ENCODE measurements at places on chromosomes 2 and 18.

GRCh38 chr2:29487967-29488555, 372.8 kb downstream of the CLIP4 start:
- no peak for DNase-seq

GRCh38 chr18:76203552-76203951, 291.5 kb downstream of the ZNF516 start:
- DNase-seq = no peak

DNA sequence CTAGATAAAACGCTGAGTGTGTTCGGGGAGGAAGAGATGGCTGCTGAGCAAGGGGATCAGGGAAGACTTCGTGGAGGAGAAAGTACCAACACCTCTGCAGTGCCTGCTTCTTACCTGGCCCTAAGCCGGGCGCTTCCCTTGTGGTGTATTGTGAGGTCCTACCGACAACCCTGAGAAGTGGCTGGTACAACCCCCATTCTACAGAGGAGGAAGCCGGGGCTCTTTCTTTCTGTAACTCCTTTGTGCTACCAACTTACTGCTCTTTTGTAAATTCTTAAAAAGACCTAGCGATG, 96.9 kb downstream of the ARMC9 start:
- DNase-seq = no peak

DNA sequence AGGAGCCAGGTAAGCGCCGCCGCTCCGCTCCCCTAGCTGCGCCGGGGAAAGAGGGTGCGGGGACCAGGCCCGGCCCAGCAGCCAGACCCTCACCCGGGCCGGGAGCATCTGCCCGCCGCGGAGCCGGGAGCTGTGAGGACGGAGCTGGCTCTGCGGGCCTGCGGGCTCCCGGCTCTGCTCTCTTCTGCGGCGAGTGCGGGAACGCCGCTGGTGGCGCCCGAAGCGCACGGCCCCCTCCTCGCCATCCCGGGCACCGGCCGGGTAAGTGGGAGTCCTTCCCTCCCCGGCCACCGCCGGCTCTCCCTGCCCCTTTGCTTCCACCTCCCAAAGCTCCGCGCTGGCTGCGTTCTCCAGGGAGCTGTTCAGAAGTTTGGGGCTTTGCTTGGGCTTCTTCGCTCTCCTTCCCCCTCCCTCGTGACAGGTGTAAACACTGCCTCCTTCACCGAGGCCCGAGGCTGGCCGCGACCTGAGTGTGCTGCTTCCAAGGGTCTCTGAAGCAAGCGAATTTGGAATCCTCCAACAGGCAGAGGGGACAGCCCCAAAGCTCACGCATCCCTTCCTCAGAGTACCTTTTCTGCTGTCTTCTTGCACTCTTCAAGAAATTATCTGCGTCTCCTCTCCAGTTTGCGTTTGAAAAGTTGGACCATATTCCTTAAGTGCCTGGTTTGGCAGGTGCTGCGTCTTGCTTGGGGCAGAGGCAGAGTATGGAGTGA, 632 bp downstream of the AFTPH start:
- DNase-seq = no peak

DNA sequence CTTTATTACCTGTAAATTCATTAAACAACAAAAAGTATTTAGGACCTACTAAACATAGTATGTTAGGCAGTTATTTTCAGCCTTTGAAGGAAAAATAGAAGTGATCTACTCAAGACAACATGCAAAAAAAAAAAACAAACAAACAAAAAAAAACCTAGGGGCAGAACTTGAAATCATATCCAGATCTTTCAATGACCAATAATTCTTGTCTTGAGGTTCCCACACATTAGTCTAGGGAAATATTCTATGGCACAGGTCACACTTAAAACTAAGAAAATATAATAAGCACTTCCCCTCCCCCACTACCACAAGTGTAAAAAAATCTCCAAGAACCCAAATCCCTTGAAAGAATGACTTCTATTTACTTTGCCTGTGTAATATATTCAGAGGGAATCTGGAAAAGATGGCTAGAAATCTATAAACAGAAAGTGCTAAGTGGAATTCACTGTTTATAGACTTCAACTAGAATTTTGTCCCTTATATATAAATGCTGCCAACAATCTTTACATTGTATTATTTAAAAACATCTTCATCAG, 3.5 kb downstream of the PELI1 start:
- DNase-seq = no peak

GRCh38 chr2:69619725-69620124, 23.8 kb downstream of the AAK1 start:
- no peak for DNase-seq

DNA sequence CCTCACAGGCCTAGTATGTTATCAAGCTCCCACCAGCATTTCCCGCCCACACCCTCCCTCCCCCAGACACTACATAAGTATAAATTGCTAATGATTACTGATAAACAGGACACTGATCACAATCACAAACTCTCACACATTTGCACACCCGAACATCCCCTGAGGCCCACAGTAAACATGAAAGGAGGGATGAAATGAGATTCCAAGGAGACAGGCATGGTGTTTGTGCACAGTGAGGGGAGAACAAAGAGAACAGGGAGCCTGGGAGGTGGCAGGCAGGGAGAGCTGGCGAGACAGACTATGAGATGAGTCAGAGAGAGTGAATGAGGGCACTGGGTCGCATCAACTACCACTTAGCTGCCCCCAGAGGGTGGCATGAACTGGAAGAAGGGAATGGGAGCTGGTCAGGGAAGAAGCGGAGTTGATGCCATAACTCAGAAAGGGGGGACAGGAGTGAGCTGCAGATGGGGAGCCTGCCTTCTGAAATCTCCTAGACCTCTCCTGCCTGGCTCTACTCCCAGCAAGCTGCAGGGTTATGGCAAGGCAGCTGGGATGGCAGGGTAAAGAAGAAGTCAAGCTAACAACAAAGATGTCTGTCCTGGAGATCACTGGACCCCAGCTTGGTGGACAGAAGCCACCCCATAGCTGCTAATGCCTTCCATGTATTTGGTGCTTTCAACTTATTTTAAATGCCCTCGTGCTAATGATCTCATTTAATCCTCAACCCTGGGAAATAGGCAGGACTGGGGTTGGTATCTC, 5.1 kb downstream of the KIF3C start:
- no peak for DNase-seq

DNA sequence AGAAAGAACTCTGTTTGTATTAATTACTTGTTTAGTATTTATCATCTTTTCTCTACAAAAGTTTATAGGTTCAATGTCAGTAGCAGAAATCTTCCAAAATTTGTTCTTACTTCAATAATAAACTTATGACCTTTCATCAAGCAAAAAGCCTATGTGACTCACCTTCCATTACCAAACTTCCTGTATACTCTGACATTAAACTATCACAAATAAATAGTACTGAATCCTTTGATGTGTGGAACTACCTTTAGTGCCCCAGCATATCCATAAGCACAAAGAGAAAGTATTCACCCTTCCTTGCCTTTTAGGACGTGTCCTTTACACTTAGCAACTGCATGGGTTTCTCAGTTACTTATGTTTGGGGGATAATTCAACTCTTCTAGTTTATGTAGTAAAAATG, 166.0 kb downstream of the EHBP1 start:
- DNase-seq = no peak

- no peak for DNase-seq
Measured at GRCh38 chr18:63603772-63604171, 16.6 kb downstream of the SERPINB13 start.

DNA sequence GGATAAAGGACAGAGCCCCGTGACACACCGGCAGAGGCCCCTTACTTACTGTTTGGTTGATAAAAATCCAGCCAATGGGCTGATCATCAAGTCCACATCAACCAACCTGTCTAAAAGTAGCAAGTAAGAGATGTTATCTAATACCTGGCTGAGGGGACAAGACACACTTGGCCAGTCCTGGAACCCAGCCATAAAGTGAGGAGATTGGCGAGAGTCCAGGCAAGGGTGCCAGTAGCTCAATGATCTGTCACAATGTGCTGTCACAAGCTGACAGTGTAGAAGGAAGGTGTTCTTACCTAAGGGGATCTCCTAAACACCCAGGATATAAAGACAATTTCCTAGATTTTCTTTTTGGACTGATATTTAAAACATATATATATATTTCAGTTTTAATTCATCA, 61.7 kb upstream of the IL1R2 start:
- no peak for DNase-seq

- no peak for DNase-seq
Measured at GRCh38 chr2:60554074-60554645, 706 bp upstream of the BCL11A start.

DNA sequence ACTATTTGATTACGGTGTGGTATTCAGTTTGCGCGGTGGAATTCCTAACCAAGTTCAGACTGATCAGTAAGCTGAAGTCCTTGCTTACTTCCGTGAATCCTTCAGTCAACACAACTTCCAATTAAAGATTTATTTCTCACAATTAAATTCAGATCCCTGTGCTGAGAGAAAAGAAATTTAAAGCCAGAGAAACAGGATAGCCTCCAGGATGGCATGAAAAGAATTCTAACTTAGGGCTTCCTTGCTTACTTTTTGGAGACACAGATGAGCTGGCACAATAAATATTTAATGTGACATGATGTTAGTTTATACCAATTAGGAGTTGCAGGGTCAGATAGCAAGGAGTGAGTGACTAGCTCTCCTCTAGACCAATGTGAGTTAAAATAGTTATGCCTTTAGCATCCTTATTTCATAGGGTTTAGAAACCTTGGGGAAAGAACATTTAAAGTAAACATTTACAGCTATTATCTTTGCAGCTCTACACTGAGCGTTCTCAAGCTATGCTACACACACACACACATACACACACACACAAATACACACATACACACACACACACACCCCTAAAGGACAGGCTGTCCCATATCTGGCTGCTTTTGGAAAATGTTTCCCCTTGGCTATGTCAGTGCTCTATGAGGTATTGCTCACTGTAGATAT, 151.0 kb downstream of the TRIB2 start:
- DNase-seq = no peak

- DNase-seq = peak; percentile 78
Measured at GRCh38 chr2:12716282-12717190, at the start of gene TRIB2. TRIB2 (plus strand) TSS chr2:12716936; CDS start chr2:12718308, 1,372 bp downstream.

GRCh38 chr2:218284106-218284811, 8.0 kb downstream of the TMBIM1 start:
- peak; percentile 62 for DNase-seq

DNA sequence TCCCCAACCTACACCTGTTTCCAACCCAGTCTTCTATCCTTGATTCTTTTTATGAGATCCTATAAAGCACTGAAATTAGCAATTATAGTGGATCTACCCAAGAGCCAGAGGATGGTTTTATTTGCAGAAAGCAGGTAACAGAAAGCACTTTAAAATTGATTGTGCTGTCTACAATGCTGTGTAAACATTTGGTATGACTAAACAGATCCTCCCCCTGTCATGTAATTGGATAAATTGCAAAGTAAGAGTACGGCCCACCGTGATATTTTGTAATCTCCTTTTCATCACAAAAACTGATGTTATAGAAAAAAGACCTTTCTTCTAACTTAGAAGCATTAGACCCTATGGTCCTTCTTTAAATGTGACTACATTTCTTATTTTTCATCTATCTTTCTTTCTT, 11.3 kb upstream of the PPP3R1 start:
- DNase-seq = no peak

- DNase-seq = no peak
Measured at GRCh38 chr2:240436683-240437550, 1.5 kb downstream of the GPC1 start.

- no peak for DNase-seq
Measured at GRCh38 chr18:1916869-1917523, 654.3 kb downstream of the METTL4 start.

GRCh38 chr18:28032177-28032576, 144.8 kb downstream of the CDH2 start:
- no peak for DNase-seq

DNA sequence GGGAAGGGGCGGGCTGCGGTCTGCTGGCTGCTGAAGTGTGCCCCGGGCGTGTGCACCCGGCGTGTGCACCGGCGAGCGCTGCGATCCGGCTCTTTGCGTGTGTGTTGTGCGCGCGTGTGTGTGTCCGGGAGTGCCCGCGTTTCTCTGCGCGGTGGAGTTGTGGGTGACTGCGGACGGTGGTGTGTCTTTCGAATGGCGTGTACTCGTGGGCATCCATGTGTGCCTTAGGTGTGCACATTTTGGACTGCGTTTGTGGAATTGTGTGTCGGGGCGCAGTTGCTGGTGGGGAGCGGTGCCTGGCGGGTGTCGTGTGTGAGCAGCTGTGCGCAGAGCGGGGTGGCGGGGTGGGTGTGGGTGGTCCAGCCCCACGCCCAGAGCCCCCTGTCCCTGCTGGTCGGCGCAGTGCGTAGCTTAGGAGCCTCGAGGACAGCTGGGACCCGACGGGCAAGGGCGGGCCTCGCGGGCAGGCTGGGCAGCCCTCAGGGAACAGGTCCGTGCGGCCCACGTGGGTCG, 533 bp downstream of the HPCAL1 start:
- DNase-seq = no peak

- no peak for DNase-seq
Measured at GRCh38 chr2:60438653-60439052, 114.8 kb downstream of the BCL11A start.

- no peak for DNase-seq
Measured at GRCh38 chr2:176039375-176039774, 37.3 kb upstream of the LNPK start.

DNA sequence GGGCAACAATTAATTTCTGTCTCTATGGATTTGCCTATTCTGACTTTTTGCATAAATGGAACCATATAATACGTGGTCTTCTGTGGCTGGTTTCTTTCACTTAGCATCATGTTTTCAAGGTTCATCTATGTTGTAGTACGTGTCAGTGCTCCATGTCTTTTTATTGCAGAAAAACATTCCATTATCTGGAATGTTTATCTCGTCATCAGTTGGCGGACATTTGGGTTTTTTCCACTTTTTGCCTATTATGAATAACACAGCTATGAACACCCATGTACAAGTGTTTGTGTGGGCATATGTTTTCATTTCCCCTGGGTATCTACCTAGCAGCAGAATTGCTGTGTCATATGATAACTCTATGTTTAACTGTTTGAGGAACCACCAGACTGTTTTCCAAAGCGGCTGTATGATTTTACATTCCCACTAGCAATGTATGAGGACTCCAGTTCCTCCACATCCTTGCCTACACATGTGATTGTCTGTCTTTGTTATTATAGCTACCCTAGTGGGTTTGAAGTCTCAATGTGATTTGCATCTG, 49.9 kb downstream of the MYO7B start:
- DNase-seq = no peak

- no peak for DNase-seq
Measured at GRCh38 chr2:38794235-38794946, 16.4 kb downstream of the GEMIN6 start.

DNA sequence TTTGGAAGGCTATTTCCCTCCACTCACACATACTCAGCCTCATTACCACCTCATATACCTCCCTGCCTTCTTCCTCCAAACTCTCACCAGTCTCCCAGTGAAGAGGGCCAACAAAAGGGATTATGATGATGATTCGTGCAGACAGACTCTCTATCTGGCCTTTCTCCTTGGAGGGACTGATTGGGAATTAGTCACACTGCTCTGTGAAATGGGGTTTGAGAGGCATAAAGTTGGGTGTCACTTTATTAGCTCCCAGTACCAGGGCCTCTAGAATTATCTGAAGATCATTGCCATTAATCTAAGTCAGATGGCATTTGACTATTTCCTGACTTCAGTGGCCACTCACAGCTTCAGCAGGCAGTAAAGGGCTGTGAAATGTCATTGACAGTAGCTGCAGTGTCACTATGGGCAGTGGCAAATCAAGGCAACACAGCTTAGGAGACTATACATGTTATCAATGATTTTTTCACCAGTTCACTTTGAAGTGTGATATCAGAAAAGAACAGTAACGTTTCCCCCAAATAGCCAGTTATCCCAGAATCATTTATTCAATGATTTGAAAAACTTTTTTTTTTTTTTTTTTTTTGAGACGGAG, 17.4 kb downstream of the CNRIP1 start:
- DNase-seq = no peak

All from stimulated activated CD8-positive, alpha-beta memory T cell treated with anti-CD3 and anti-CD28 coated beads, Interleukin-7, amount 100 ng/mL, for 48 hours (primary cell).